Stimulated activated CD4-positive, alpha-beta T cell treated with anti-CD3 and anti-CD28 coated beads, Interleukin-12 subunit alpha, Interleukin-12 subunit beta, amount 100 ng/mL, for 24 hours (primary cell): ENCODE measurements at places on chromosomes 2 and 18.

- DNase-seq = no peak
Measured at GRCh38 chr2:237720957-237721356, 77.6 kb upstream of the RBM44 start.

GRCh38 chr2:23296691-23297090 lies 88.3 kb upstream of the KLHL29 start:
- DNase-seq = no peak

GRCh38 chr2:46434851-46435273 lies 44.5 kb upstream of the TMEM247 start:
- DNase-seq = no peak

- no peak for DNase-seq
Measured at GRCh38 chr18:79724299-79725080, 44.9 kb downstream of the CTDP1 start.

DNA sequence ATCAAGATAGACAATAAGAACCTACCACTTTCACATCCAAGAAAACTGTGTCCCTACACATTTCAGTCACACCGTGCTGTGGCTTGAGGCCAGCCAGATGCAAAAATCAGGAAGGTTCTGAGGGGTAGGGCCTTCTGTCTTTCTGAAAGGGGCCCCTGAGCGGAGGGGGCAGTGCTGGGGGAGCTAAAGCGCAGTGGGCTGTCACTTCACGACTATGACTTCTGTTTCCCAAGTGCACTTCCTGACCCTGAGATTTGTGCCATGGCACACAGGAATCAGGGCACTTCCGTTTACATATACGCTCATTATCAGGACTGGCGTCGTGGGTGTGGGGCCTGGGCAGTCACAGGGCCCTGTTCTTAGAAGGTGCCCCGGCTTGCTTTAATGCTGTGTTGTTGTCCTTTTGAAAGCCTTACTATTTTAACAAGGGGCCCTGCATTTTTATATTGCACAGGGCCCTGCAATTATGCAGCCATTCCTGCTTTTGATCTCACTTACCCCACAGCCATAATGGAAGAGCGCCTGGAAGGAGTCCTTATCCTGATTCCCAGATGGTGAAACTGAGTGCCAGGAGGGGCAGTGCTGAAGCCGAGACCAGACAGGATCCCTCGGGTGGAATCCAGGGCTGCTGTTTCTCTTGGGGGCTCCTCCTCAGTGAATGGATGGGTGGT lies 620 bp downstream of the NGEF start:
- no peak for DNase-seq

- DNase-seq = no peak
Measured at GRCh38 chr2:241868661-241869081, 858 bp upstream of the RTP5 start.

GRCh38 chr2:56801770-56802169 lies 618.0 kb downstream of the CCDC85A start:
- no peak for DNase-seq

GRCh38 chr2:215705771-215706361 lies 270.0 kb upstream of the FN1 start:
- DNase-seq = no peak

- DNase-seq = no peak
Measured at GRCh38 chr18:43648002-43648401, 370.7 kb upstream of the SYT4 start.

DNA sequence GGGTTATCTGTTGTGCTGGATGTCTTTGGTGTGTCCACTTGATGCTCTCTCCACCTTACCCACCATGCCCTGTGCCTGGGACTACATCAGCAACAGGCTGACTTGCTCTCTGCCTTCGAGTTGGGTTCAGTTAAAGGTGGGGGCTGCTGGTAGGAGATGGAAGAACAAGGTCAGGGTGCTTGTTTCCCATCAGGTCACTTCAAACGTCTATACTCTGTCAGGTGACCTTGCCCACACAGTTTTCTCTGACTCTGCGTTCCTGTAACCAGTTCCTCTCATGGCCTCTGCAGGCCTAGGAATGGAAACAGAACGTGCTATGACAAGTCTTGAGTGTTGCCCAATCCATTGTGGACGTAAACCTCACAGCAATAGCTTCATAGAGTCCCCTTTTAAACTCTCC lies 38.4 kb upstream of the PAPOLG start:
- DNase-seq = no peak

DNA sequence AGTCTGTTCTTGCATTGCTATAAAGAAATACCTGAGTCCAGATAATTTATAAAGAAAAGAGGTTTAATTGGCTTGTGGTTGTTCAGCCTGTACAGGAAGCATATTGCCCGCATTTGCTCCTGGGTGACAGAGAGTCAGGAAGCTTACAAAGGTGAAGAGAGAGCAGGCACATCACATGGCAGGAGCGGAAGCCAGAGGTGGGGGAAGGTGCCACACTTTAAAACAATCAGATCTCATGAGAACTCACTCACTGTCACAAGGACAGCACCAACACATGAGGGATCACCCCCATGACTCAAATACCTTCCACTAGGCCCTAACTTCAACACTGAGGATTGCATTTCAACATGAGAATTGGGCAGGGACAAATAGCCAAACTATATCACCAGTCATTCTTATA lies 124.8 kb upstream of the COL5A2 start:
- no peak for DNase-seq

DNA sequence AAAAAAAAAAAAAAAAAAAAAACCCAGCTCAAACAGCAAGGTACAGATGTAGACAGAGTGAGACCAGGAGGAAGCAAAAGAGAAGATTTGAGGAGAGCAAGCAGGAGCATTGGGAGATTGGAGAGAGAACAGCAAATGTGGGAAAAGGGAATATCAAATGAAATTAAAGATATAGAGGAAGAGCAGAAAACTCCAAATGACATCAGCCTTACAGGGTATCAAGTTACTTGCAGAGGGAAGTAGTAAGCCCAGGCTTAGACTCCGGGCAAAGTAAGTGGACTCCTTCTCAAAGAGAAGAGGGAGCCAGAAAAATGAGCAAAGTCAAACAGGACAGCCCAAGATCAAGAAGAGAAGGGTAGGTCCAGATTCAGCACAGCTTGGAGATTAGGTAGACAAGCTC lies 93.3 kb upstream of the PPP1CB start:
- no peak for DNase-seq

- DNase-seq = no peak
Measured at GRCh38 chr2:25218100-25218499, 49.7 kb upstream of the POMC start.

- DNase-seq = no peak
Measured at GRCh38 chr2:69384618-69385081, 2.4 kb downstream of the GFPT1 start.

GRCh38 chr18:79796531-79797405 lies 970 bp upstream of the KCNG2 start:
- DNase-seq = no peak

DNA sequence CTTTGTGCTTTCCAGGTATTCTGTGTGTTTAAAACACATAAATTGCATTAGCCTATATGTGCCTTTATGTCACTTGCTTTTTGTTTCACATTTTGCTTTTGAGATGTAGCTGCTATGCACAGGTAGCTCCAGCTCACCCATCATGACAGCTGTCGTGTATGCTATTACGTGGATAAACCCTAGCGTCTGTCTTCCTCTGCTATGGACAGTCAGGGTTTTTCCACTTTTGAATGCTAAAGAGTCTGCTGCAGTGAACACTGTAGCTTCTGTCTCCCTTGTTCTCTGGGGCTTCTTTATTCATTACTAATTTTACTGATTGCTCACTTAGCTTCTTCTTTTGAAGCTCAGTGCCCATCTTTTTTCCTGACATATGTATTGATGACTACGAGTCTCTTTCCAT lies 24.7 kb upstream of the MBP start:
- DNase-seq = no peak

GRCh38 chr2:148613231-148614013 lies 31.1 kb upstream of the EPC2 start:
- no peak for DNase-seq

DNA sequence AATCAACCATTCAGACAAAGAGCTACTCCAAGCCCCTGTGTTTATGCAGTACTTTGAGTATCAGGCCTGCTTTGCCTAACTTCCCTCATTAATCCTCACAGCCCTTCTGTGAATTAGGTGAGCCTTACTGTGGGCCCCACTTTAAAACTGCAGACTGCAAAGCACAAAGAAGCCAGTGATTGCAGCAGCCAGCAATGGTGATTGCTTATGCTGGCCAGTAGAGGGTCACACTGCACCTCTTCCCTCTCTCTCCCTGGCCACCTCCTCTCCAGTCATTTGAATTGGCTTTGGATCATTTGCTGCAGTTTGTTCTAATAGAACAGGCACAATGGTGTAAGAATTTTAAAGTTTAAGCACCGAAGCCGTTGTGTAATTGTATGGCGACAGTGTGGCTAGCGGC lies 229.9 kb downstream of the AGPS start:
- DNase-seq = no peak

DNA sequence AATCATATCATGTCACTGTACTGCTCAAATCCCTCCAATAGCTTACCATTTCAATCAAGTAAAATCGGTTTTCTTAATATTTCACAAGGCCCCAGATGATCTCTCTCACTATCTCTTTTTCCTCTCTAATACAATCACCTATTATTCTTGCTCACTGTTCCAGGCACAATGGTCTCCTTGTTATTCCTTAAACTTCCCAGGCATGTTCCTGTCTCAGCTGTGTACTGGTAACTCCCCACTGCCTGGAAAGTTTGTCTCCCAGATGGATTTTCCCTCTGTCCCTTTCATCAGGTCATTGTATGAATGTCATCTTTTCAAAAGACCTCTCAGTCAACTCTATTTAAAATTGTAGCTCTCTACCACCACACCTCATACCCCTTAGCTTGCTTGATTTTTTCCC lies 30.7 kb upstream of the FANCL start:
- DNase-seq = no peak

DNA sequence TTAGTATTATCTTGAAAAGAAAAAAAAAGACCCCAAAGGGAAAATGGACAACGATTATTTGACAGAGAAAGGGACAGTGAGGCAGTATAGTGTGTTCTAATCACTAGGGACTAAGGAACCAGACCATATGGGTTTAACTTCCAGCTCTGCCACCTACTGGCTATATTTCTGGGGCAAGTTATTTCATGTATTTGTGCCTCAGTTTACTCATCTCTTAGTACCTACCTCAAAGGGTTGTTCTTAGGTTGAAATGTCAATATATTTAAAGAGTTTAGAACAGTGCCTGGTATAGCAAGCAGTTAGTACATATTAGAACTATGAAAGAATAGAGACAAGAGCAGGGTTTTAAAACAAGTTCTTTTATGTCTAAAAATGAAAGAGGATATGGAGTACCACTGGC lies 42.7 kb downstream of the PRKD3 start:
- DNase-seq = no peak

DNA sequence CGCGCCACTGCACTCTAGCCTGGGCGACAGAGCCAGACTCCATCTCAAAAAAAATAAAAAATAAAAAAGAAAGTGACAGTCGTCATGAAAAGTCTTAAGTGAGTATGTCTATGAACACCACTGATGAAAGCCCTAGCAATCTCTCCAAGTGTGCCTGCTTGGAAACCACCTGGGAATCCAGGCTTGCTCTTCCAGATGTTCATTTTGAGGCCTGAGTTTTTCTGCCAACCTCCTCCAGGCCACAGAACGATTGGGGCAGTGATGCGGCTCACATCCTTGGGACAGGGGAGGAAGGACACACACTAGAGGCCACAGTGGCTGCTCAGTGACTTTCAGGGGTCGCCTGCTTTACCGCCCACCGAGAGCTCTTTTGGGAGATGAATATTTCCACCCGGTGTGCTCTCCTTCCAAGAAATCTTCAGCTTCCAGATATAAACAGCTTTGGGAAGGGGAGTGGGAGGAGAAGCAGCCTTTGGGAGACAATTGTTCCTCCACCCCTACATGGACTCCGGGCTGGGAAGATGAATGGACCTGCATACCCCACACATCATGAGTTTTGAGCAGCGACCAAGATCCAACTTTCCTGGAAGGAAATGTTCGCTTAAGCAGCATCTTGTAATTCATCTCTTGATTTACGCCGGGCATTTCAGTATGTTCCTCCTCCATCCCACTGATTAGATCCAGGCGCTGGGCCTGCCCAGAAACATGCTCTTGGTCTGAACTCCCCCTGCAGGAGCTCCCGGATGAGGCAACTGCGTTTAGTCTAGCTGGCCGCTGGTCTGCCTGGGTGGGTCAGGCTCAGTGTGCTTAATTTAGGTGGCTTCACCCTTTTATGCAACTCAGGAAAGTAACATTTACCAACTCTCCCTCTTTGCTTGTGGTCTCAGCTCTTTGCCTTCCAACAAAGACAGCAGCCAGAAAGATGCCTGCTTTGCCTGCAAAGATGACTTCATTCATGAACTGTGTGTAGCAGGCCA lies 6.2 kb upstream of the ARMC9 start:
- DNase-seq = no peak

DNA sequence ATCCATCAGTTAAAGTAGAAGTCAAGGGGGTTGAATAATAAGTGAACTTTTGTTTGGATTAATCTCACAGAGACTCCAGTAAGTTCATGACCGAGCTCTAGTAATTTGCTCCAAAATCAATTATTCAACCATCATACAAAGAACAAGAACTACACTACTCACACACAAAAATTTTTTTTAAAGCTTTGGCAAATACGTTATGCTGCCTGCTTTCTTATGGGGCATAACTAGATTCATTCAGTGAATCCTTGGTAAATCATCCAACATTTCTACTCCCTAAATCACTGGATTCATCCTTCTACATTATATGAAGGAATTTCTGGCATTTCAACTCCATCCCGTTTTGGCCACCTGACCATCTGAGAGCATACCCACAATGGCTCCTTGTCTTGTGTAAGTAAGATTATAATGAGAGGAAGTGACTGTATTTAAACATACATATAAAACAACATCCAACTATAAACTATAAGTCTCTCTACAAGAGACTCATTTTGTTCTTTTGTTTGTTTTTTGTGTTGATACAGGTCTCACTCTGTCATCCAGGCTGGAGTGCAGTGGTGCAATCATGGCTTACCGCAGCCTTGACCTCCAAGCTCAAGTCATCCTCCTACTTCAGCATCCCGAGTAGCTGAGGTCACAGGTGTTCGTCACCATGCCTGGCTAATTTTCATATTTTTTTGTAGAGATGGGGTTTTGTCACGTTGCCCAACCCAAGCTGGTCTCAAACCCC lies 144.2 kb upstream of the LRRTM4 start:
- no peak for DNase-seq

DNA sequence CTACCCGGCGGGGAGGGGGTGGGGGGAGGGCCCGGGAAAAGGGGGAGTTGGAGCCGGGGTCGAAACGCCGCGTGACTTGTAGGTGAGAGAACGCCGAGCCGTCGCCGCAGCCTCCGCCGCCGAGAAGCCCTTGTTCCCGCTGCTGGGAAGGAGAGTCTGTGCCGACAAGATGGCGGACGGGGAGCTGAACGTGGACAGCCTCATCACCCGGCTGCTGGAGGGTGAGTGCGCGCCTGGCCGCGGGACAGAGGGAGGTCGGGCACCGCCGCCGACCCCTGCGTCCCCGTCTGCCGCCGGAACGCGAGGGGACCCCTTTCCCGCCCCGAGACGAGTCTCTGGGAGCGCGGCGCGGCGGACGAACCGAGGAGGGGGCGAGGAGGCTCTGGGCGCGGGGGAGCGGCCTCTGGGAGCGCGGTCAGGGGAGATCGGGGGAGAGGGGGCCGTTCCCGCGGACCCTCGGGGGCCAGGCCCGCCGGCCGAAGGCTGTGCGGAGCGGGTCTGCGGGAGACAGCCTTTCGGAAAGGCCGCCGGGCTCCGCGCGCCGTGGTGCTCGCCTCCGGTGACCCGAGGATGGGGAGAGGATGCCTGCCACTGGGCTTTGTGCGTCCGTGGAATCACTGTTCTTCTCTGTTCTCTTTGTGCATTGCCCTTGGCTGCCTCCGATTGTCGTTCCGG lies 463 bp downstream of the PPP1CB start:
- peak; percentile 15 for DNase-seq

- DNase-seq = no peak
Measured at GRCh38 chr2:196407675-196408264, 231.7 kb upstream of the CCDC150 start.

GRCh38 chr18:374721-375168 lies 106.9 kb upstream of the THOC1 start:
- DNase-seq = no peak
